CD4-positive, alpha-beta T cell treated with Interleukin-10 for 1 hour (primary cell): ENCODE measurements at places on chromosomes 12 and 14.

- no peak for DNase-seq
Measured at GRCh38 chr14:51357250-51357649, 117.2 kb downstream of the TMX1 start.

DNA sequence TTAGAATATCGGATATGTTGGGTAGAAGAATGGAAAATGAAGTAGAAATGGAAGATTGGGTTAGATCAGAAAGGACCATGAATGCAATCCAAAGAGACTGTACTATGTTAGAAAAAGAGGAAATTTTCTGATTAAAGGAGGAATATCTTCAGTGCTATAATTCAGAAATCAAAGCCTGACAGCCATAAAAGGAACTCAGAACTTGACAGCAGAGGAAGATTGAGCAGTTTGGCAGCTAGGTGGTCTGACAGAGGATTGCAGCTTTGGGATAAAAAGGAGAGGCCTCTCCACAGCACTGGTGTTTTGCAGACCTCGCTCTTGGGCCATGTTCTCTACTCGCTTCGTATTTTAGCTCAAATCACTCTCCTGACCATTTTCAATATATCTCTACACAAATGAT lies 354.8 kb upstream of the SOX5 start:
- no peak for DNase-seq

DNA sequence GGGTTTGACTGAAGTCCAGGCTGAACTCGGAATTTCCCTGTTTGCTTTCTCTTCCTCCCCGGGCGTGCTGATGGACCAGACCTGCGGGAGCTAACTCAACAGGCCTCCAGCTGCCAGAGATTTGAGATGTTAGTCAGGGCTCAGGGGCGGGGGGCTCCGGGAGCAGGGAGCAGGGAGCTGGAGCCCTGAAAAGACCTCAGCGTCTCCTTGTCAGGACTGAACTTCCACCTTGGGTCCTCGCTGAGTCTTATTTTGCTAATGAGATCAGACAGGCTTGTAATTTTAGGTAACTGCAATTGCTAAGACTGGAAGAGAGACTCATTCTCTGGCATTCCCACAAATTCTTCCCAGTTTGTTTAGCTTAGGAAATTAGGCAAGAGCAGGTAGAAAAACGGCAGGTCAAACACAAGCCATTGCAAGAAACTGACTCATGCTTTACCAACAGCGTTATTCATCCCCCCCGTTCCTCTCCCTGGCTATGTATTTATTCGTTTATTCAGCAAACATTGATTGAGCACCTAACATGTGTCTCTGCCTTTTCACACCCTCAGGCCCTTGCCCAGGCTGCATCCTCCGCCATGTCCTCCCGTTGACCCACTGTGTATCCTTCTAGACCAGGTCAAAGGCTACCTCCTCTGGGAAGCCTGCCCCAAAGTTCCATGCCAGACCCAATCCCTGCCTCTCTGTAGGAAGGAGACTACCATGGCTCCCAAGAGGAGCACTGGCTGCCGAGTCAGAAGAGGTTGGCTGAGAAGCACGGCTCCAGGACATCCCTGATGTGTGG lies 80.4 kb upstream of the DIO3 start:
- DNase-seq = no peak

DNA sequence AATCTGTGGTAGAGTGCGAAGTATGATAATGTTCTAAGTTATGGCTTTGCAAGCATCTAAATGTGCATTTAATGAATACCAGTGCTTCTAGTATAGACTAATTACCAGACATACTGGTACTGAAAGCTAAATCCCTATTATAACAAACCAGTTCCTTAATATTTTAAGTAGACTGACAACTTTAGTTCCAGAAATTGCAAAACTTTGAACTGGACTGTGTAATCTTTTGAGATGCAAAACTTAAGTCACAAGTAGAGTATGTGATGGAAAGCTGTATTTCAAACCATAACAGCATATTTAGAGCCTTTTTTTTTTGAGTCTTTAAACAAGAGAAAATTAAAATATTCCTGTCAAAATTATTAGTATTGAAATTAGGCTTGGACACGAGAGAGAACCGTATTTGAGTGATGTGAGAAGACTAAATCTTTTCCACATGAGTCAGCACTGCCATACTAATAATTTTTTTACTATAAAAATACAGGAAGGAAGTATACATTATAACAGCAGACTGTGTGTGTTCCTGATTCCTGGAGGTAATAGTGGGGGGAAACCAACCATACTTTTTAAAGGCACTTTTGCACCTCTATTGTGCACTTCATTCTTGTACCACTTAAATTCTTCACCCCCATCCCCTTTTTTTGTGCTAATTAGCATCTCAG lies 45.5 kb downstream of the PPM1A start:
- DNase-seq = no peak

DNA sequence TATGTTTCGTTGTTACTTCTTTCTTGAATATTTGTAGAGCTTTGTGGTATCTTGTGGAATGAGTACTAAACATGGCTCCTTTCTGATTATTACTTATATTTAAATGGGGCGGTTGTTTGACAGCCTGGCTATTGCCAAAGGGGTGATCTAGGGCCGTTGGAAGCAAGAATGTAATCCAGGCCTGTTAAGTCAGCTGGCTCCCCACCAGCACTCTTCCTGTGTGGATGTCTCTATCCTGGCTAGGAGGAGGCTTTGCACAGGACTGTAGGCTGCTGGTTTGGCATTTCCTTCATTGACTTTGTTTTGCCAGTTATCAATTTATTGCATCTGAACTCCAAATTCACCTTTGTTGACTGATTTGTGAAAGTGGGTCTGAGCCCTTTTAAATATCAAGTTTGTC lies 5.6 kb downstream of the FAM234B start:
- DNase-seq = no peak
